ENCODE measurements at places on chromosomes 4 and X.

DNA sequence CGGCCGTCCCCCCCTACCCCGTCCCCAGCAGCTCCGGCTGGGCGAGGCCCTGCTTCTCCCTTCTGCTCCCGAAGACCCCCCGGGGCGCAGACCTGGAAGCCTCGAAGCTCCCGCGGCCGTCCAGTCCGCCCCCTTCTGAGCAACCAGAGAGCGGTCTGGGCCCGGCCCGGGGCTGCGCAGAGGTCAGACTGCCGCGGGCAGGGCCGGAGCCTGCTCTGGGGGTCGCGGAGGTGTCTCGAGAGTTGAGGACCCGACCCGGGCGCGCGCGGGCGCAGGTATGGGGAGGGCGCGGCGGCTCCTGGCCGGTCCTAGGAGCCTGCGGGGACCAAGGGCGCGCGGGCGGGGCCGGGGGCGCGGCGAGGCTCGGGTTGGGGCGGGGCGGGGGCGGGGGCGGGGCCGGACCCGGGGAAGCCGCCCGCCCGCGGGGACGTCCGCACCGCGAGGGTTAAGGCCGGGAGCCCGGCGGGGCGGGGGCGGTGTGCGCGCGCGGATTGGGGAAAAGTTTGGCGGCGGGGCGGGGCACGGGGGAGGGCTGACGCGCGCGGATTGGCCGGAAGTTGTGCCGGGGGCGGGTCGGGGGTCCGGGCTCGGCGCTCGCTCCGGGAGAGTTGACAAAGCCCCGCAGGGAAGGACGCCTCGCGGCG, at the start of gene FGFRL1:
Gene FGFRL1, plus strand, starts transcription at position 605 of the 644 bp plus-strand sequence. CDS start 860 bp downstream, outside the sequence.
- DNase-seq: peak; percentile 94

DNA sequence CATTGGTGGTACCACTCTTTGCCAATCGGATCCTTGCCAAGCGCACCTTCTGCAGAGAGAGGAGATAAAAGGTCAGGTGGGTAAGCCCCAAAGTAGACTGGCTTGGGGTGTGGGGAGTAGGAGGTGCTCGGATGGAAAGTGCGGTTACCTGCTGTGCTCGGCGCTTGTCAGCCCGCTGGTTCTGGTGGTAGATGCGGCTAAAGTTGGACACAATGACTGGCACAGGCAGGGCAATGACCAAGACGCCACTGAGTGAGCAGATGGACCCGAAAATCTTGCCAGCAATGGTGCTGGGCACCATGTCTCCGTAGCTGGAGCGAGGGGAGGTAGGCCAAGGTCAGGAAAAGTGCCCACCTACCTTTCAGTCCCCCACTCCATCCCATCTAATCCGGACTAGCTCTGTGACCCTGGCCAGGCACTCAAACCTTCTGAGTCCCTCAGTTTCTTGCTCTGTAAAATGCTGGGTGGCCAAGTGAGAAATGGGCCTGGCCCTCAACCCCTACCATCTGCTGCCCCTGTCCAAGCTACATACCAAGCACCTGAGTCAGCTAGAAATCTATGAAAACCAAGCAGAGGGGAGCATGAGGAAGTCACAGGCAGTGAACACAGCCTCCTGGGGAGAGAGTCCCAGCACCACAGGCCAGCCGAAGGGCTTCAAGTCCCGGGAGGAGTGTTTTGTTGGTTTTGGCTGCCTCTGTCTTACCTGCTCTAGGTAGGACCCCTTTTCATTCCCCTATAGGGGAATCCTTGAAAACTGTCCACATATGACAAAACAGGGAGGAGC, 4.7 kb downstream of the KCND1 start:
- DNase-seq: no peak

DNA sequence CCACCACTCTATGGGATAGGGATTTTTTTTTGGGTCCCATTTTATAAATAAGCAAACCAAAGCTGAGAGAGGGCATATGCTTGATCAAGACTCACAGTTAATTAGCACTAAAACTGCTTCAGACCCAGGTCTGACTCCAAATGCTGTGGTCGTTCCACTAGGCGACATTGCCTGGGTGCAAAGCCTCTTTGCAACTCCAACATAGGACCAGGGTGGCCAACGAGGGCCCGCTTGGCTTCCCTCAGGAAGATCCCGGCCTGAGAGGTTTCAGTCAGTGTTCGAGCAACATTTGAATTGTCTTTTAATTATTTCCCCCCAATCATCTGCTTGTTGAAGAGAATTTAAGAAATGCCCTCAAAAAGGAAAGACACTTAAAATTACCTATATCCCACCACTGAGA, 11.2 kb downstream of the PJA1 start:
- no peak for DNase-seq

DNA sequence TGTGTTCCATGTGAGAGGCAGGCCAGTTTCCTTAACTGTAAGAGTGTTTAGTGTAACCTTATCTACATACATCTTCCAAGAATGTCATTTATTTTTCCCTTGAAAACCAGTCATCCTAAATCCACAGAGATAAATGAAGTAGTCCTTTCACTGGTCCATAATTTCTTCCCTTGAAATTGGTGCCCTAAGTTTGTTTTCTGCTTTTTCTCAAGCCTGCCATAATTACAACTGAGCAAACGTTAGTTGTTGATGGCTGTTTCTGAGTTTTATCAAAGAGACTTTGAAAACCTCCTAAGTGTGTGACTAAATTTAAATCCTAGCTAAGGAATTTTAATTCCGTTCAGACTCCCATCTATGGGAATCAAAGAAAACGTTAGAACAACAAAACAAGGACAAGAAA, 3.6 kb upstream of the TDO2 start:
- no peak for DNase-seq

DNA sequence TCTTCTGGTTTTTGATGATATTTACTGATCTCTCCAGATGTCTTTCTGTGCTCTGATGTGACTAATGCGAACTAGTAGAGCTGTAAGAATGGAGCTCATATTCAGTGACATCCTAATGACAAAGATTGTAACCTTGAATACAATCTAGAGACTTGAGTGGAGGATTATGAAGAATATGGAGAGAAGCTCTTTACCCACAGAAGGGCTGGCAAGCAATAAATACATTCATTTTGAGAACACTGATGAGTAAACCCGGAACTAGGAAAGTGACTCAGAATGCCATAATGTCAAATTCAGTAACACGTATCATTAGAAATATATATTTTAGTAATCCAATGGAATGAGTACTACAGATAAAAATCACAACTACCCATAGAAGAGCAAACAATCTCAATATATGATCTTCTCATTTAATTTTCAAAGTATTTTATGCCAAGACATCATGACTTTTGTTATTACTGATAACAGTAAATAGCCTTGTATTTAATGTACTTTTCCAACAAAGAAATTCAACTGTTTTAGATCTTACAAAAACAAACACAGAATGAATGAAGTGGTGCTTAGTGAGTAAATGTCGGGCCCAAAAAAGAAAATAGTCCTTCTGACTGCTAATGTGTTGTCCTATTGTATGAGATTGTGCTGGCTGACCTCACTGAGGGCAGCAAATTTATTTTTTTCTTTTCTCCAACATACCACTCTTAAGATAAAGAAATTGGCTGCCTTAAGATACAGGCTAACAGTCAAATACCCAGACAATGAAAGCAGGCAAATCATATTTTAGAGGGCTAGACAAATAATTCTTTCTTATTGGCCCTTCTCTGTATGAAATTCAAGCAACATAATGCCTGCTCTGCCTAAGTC, 49.2 kb upstream of the HDAC8 start:
- DNase-seq: no peak

DNA sequence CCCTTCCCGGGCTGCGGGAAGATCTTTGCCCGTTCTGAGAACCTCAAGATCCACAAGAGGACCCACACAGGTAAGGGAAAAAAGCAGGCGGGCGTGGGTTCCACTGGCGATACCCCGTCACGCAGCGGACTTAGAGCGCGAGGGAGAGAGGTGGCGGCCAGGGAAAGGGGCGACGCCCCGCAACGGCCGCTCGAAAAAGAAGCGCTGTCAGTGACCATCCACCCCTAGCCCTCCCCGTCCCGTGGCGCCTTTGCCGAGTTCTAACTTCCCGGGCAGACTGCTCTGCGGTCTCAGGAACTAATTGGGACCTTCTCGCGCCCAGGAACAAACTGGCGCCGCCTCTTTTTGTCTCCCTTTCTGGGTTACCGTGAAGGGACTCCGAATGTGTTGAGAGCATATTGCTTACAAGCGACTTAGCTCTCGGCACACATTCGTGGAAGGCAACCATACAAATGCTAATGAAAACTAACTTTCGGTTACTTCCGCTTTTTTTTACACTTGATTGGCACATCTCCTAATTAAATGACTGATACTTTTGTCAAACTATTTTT, 1.8 kb downstream of the ZIC3 start:
- DNase-seq: no peak

GRCh38 chr4:4752576-4753401, 106.7 kb upstream of the MSX1 start:
- no peak for DNase-seq

- no peak for DNase-seq
Measured at GRCh38 chrX:150211988-150212387, 151.1 kb upstream of the MAMLD1 start.

All from left hindlimb (tissue), 1 donor.